ENCODE measurements at places on chromosomes 3 and 15.

- DNase-seq: no peak
Observed at GRCh38 chr3:171122861-171123260, 96.3 kb upstream of the SLC2A2 start.

GRCh38 chr15:87687523-87687870 lies 569.0 kb downstream of the NTRK3 start:
- no peak for DNase-seq

DNA sequence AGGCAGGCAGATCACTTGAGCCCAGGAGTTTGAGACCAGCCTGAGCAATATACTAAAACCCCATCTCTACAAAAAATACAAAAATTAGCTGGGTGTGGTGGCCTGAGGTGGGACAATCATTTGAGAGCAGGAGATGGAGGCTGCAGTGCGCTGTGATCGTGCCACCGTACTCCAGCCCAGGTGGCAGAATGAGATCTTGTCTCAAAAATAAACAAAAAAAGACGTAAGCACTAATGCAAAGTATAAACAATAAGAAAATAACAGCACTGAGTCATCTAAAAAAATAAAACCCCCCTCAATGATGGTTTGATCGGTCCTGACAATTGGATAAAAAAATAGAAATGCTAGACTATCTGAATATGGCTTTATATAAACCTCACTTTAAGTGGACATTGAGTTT lies 3.6 kb downstream of the PPP1R2 start:
- no peak for DNase-seq

- DNase-seq: peak; percentile 24
Observed at GRCh38 chr3:126389112-126389793, 5.5 kb upstream of the CFAP100 start.

- no peak for DNase-seq
Observed at GRCh38 chr3:54312156-54312899, 190.0 kb downstream of the CACNA2D3 start.

DNA sequence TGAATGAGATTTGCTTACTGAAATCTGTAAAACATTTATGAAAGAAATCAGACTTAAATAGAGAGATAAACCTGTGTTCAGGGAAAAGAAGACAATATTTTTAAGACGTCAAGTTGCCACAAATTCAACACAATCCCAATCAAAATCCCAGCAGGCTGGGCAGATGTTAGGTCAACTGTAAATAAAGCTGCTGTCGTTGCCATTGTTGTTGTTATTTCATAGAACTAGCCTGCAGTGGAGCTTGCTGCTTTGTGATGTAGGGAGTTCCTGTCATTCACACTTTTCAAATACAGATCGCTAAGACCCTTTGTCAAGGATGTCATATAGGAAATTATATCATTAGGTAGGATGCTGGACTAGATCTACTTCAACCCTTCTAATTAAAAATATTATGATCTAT lies 123.1 kb downstream of the NEO1 start:
- no peak for DNase-seq

DNA sequence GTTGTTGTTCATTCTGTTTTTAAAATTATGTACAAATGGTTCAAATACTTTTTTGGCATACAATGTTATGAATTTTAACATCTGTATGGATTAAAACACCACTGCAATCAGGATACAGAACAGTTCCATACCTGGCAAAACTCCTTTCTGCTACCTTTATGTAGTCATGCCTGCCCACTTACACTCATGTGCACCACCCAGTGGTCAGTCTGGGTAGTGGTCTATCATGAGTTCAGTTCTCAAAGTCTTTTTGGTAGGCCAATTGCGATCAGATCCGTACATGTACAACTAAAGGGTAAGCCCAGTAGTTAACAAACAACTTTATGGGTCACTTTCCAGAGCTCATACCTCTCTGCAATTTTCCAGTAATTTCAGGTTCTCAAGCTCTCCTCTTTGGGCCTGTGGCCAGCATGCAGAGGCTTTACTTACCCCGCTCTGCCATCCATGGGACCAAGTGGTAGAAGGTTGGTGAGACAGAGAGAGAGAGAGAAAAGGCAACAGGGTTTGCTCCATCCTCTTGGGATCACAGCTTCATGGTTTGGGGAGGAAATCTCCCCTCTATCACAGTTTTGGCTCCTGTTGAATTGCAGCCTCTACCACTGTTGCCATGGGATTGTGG lies 63.9 kb upstream of the FAM98B start:
- DNase-seq: peak; percentile 46

- DNase-seq: no peak
Observed at GRCh38 chr3:194434503-194434902, 35.4 kb upstream of the GP5 start.

DNA sequence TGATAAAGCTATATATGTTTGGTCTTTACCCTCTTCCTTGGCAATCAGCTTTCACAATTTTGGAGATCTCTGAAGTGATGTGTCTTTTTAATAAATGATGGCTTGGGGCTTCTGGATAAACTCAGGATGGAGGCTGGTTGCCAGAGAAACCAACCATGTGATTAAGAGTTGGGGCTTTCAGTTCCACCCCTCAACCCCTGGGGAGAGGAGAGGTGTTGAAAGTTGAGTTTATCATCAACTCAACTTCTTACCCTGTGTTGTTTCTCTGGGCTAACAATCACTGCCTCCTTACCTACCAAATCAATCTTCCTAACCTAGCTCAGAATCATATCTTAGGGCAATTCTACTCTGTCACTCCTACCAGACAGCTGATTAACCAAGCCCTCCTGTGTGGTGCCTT lies 735.8 kb downstream of the ZPLD1 start:
- no peak for DNase-seq

GRCh38 chr15:63434576-63435186 lies 53.0 kb upstream of the CA12 start:
- no peak for DNase-seq

DNA sequence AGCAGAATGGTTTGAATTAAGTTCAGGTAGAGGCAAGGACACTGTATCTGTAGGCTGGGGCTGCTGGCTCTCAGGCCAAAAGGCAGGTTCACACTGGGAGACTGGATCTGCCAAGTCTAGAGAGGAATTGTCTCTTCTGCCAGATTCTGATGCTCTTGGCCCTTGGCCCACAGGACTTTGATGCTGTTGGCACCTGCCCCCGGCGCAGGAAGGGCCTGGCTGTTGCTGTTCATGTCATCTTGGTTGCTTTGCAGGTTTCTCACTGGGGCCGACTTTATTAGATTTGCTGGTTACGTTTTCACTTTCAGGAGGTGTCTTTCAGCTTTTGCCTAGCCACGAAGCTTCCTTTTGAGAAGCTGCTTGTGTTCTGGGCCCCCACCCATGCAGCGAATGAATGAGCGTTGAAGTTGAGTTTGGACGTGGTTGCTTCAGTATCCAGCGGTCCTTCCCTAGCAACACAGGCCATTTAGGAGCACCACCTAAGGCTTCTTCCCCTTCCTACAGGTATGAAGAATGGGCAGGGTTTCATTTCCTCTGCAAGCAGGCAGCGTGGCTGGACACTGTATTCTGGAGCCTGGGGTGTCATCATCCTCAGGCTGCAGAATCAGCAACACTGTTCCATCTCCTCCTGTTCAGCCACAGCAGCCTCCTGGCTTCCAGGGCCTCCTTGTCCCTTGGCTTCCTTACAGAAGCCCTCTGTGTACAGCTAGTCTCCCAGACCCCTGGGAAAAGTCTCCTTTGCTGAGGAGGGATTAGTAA lies 65.6 kb upstream of the PRR23C start:
- DNase-seq: no peak

DNA sequence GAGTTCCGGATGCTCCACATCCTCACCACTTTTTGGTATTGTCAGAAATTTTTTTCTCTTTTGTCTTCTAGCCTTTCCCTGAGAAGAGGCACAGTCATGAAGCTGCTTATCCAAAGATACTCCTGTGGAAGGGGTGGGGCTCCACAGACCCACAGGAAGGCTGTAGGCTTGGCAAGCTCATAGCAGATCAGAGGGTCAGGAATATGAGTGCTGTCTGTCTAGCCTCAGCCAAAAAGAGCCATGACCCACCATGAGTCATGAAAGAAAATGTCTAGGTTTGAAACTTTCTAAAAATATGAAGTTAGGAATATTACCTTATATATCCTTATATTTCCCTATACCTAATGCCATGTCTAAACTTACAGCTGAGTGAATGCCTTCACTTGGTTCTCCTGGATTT lies 118.2 kb upstream of the THBS1 start:
- no peak for DNase-seq

GRCh38 chr15:100866386-100867330 lies 13.0 kb upstream of the ALDH1A3 start:
- DNase-seq: no peak

- DNase-seq: no peak
Observed at GRCh38 chr3:188624384-188624783, 470.4 kb downstream of the LPP start.

DNA sequence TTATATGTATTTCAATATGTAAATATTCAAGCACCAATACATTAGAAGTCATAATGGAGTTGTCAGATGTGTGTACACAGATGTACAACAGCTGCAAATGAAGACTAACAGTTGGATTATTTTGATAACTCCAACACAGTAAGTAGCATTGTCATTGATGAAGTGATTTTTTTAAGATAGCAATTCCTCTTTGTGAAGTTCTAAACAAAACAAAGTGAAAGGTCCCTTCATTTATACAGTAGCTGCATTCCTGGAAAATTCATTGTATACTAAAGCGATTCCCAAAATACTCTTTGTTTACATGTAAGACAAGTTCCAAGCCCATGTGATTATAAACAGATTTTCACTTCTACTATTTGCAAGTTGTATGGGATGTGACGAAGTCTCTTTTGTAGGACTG lies 114.7 kb downstream of the B3GALNT1 start:
- no peak for DNase-seq

- DNase-seq: no peak
Observed at GRCh38 chr15:63391669-63392360, 10.2 kb upstream of the CA12 start.

DNA sequence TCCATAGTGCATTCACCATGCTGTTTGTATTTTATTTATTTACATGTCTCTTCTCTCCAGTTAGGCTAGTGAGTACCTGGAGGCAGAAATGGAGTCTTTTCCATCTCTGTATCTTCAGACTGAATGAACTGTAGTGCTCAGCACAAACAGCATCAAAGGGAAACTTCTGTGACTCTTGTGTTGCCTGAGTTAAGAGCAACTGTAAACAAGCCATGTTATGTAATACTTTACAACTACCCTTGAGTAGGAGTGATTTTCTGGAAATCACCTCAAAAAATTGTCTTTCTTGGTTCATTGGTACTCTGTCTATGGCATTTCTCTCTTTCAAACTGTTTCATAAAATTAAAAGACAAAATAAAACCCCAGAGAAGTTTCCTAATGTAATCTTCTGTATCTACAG lies 258.3 kb downstream of the CGGBP1 start:
- no peak for DNase-seq

DNA sequence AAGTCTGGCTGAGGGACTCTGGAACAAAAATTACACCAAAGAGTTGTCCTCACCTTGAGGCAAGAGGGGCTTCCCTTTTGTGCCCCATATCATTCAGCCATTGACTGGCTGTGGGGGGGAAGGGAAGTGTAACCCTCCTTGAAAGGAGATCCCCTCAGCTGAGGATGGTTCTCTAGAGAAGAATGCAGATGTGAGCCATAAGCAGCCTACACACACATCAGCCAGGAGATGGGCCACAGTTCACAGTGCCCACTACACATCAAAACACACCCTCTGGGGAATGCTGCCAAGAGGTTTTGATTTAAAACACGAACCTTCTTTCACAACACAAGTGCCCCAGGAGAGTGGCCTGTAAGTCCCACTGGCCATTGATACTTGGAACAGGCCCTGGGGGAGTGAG lies 231.2 kb upstream of the CTDSPL start:
- DNase-seq: no peak

GRCh38 chr15:63827113-63827512 lies 6.6 kb downstream of the HERC1 start:
- no peak for DNase-seq

DNA sequence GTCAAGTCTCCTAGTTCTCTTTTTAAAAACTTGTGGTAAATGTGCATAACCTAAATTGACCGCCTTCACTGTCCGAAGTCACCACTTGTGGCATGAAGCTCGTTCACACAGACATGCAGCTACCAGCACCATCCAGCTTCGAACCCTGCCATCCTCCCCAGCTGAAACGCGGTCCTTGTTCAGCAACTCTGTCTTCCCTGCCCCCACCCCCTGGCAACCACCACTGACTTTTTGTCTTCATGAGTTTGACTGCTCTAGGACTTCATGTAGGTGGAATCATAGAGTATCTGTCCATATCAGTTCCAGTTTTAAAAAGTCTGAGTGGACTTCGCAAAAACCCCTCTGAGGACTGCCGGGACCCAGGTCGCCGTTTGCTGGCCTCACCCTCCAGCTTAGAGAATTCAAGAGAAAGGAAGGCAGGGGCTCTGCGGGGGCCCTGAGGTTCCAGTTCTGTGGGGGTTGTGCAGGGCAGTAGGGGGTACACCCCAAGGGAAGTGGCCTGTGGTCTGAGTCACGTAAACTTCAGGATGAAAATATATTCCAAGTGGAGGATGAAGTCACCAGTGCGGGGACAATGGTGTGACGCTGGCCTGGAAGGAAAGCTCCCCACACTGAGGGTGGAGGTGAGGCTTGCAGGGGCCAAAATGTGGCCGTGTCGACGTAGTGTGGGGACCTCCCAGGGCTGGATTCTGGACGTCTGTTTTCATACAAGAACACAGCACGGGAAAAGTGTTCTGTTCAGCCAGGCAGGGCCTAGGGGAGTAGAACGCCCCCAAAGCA lies 67.6 kb downstream of the ABTB1 start:
- no peak for DNase-seq

DNA sequence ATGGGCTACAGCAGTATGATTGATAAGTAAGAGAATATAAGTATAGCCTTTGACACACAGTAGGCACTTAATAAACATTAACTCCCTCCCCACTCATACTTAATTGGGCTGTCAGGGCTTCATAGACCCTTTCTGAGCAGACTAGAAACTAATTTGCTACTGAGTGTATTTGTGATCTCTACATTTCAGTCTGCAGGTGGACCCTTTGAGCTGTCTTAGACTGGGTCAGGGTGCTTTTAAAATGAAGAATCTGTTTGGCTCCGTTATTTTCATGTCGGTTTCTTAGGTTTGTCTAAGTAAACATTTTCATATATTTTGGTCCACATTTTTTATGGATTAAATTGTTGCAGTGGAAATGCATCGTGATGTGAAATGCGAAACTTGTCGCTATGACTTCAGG lies 50.3 kb upstream of the SELENOK start:
- DNase-seq: no peak

DNA sequence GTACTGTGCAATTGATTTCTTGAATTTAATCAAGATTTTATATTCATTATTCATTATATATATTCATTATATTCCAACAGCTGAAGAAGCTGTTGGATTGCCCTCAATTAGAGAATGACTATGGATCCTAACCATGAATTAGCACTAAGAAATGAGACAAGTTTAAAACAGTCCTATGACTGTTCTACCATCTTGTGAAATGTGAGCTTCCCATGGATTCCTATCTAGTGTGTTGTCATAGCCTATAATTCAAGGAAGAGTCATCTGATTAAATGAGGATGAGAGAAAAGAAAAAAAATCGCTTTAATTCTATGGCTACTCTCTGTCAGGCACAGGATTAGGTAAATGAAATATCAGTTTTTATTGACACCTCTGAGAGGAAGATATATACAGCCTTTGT lies 696.6 kb upstream of the NAALADL2 start:
- DNase-seq: no peak
